ENCODE measurements at places on chromosomes 4 and X. TPM values are rescaled to one million over a fixed set of nuclear protein-coding genes. Genes with fewer than 3 reads are reported as not detected.

Gene TRIM2
- 1.7 TPM for total RNA-seq

Gene PDE5A
- 0.87 TPM for total RNA-seq

Gene NPY1R
- total RNA-seq, result not detected

Gene MSX1
- total RNA-seq, result not detected

Gene ARHGAP6
- not detected for total RNA-seq

Gene EOLA2
- total RNA-seq, result 32.4 TPM

Gene FDCSP
- not detected for total RNA-seq

Gene FATE1
- not detected for total RNA-seq

Gene RRH
- 0.14 TPM for total RNA-seq

Gene FGF16
- total RNA-seq, result not detected

Gene GLRA3
- total RNA-seq, result not detected

Gene DUX4
- not detected for total RNA-seq

Gene SHROOM4
- not detected for total RNA-seq

Gene ZNF182
- total RNA-seq, result 6.5 TPM

Gene GSX2
- not detected for total RNA-seq
